ENCODE measurements at places on chromosomes 3 and 15.
A peak's percentile ranks its signal among the peaks of the same experiment; 100 is the strongest.

- ATAC-seq = no peak
Observed at GRCh38 chr15:48564690-48565089, 80.8 kb downstream of the FBN1 start.

GRCh38 chr3:153397794-153398193 lies 235.8 kb downstream of the RAP2B start:
- ATAC-seq = no peak

DNA sequence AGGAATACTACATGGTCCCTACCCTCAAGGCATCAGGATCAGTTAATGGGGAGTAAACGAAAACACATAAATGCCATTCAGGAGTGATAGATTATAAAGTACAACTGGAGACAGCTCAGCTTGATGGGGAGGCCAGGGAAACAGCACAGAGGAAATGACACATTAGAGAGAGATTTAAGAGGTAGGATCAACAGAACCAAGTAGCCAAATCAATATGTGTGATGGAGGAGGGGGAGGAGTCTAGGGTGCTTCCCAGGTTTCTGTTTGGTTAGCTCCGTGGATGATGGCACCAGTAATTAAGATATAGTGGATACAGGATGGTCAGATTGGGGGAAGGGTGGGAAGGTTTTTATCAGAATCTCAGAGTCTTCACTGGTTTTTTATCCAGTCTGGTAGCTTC lies 229.5 kb upstream of the ROPN1 start:
- no peak for ATAC-seq

DNA sequence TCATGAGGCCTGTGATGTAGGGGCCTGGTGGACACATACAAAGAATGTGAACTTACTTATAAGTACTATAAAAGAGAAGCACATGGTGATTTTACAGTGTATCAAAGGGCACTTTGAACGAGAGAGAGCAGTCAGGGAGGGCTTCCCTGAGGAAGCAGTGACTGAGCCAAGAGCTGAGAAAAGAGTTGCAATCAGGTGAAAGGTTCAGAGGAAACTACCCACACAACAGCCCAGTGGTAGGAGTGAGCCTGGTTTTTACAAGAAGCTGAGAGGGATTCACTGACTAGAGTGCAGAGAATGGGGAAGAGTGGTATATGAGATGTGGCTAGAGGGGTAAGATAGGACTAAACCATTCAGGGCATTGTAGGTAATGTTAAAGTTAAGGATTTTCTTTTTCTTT lies 57.1 kb downstream of the CALML4 start:
- no peak for ATAC-seq

DNA sequence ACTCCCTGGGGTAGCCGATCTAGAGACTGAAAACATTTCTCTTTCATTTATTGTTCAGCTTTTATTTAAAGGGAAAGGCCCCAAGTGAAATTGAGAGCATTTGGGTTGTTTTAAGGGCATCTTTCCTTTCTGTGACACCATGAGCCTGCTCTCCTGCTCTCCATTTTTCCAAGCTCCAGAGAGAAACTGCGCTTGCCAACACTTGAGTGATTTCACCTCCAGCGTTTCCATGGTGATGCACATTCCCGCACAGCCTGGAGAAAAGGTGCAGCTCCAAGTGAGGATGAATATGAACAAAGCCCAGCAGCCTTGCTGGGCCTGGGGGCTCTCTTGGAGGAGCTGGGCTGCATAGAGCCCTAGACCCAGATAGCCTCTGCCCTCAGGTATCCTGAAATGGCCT lies 159.2 kb upstream of the PPP2R3A start:
- no peak for ATAC-seq

DNA sequence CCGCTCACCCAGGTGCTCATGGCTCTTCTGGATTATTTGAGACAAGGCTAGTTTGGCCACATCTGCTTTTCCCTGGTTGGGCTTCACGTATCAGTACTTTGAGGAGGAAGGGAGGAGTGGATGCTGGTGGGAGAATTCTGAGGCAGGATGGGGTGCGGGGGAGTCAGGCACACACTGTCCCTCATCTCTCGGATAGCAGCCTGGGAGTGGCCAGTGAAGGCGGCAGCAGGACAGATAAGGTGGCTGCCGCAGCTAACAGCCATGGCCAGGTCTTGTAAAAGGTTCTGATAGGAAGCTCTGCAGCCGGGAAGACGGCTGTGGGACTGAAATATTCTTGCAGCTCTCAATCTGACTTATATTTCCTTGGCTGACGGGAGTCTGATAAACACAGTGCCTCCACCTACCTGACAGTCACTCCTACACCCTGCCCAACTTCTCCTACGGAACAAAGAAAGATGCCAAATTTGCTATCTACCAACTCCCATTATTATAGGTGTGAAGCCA lies 87.3 kb downstream of the MESD start:
- no peak for ATAC-seq

GRCh38 chr3:17553080-17553479 lies 189.4 kb downstream of the TBC1D5 start:
- no peak for ATAC-seq

DNA sequence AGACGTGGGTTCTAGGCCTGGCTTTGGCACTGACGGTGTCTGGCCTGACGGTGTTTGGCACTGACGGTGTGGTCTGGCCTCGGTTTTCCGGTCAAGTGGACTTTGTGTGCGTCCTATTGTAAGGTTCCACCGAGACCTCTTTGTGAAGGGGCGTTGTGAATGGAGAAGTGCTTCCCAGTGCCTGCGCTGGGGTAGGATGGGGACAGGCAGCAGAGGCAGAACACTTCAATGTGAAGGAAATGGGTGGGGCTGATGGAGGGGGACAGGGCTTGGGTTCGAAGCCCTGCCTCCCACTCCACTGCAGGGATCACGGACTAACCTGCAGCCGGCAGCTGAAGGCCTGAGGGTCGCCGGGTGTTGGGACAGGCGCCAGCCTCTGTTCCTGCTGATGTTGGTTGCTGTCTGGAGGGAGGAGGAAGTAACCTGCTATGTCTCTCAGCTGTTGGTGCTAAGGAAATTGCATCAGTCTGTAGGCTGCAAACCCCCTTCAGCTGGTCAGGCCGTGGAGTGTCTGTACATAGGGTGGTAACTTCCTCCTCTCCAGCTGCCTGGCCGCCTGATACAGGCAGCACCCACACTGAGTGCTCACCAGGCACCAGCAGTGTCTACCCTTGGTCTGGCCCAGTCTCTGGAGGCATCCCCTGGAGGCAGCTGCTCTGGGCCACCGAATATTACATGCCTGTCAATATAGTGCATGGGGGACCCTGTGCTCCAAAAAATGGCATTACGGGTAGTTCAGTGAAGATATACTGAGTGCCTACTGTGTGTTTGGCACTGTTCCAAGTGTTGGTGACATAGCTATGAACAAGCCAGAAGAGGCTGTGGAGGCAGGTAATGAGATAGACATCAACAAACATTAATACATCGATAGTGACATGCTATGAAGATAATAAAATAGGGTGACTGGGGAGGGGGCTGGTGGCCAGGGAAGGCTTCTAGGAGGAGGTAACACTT lies 1.1 kb downstream of the TM6SF1 start:
- ATAC-seq = peak; percentile 72

- ATAC-seq = no peak
Observed at GRCh38 chr3:37956723-37957538, 33.7 kb upstream of the VILL start.

- ATAC-seq = peak; percentile 92
Observed at GRCh38 chr15:81410318-81410753, 36.3 kb upstream of the TMC3 start.

DNA sequence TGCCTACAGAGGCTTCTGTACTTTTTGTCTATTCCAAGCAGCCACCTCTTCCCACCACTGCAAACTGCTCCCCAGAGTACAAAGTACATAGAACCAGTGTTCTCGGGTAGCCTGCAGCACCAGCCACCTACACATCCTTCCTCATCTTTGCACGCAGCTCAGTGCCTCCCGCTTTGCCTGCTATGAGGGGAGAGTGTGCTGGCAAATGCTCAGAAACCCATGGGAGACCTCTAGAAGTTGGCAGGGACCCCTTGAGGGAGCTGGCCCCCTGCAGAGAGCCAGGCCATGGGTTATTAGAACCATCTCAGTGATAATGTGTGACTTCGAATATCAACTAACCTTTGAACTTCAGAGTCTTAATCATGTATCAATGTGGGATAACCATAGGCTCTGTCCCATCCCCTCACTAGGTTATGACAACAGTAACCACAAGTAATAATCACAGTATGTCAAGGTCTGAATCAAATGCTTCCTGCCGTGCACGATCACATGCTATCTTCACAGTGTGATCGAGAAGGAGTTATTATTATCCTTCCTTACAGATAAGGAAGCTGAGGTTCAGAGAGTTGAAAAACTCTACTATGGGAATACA lies 22.8 kb upstream of the SMAD3 start:
- no peak for ATAC-seq

- no peak for ATAC-seq
Observed at GRCh38 chr15:56982987-56983386, 64.5 kb downstream of the TCF12 start.

- peak; percentile 50 for ATAC-seq
Observed at GRCh38 chr15:92117261-92117731, 263.8 kb downstream of the SLCO3A1 start.

GRCh38 chr3:98180319-98180890 lies 13.9 kb downstream of the OR5H15 start:
- no peak for ATAC-seq

Data from gastroesophageal sphincter (tissue), 4 donors.